Epithelial cell of esophagus (primary cell): ENCODE measurements at places on chromosomes 16 and 17.

- no peak for DNase-seq
Observed at GRCh38 chr17:57356719-57357391, 100.5 kb downstream of the MSI2 start.

GRCh38 chr16:66357523-66357928 is 9.0 kb upstream of the CDH5 start:
- DNase-seq: peak; percentile 83

GRCh38 chr17:49028271-49028670 is 31.1 kb downstream of the IGF2BP1 start:
- DNase-seq: no peak

- peak; percentile 40 for DNase-seq
Observed at GRCh38 chr17:66610361-66611133, 224.4 kb upstream of the CACNG5 start.

GRCh38 chr16:17076092-17076754 is 394.5 kb downstream of the XYLT1 start:
- no peak for DNase-seq

GRCh38 chr17:1275205-1275961 is 4.1 kb upstream of the TRARG1 start:
- no peak for DNase-seq

DNA sequence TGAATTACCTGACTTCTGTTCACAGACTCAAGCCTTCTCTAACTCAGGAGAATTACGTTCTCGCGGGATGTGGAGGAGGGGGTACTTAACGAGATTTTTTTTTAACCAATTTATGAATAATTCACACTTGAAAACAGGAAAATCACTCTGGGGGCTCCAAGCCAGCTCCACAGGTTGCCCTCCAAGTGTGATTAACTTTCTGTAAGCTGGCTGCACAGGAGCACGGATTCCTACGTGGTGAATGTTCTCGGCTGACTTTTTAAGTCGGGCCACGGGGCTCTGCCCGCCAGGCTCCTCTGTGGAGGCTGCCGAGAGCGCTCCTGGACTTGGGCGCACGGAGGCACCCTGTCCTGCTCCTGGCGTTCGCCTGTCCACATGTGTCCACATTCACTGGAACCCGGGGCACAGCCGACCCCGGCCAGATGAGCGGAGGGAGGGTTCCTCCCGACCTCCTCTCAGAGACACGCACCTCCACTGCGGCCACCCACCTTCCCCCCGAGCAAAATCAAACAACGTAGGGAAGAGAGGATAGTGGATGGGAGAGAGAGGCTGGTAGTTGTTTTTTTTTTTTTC is 147.1 kb upstream of the CHMP6 start:
- no peak for DNase-seq

GRCh38 chr17:61139219-61139618 is 260.4 kb upstream of the TBX2 start:
- DNase-seq: peak; percentile 24

DNA sequence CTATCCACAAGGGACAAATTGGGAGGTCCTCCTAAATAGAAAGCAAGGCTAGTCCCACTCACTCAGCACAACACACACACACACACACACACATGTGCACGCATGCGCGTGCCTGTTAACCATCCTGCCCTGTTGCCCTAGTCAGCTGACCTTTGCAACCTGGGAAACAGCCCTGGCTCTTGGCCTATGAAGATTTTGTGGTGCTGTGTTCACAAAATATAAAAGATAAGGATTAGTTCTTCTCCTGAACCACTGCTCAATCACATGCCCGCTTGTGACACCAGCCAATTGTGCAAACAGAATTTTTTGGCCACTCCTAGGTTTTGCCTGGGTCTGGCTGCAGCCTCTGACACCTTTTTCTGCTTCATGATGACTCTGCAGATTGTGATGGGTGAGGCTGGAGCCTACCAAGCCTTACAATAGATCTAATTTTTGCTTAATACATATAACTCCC is 3.3 kb upstream of the CES1 start:
- no peak for DNase-seq

- no peak for DNase-seq
Observed at GRCh38 chr17:82929011-82929622, 89.3 kb upstream of the ZNF750 start.

DNA sequence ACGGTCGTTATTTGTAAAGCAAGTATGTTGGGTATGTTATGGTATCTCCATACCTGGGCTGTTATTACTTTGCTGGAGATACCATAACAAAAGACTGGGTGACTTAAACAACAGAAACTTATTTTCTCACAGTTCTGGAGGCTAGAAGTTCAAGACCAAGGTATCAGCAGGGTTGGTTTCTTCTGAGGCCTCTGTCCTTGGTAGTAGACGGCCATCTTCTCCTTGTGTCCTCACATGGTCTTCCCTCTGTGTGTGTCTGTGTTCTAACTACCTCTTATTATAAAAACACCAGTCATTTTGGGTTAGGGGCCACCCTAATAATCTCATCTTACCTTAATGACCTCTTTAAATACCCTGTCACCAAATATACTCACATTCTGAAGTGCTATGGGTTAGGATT is 33.2 kb upstream of the MRTFB start:
- DNase-seq: no peak

DNA sequence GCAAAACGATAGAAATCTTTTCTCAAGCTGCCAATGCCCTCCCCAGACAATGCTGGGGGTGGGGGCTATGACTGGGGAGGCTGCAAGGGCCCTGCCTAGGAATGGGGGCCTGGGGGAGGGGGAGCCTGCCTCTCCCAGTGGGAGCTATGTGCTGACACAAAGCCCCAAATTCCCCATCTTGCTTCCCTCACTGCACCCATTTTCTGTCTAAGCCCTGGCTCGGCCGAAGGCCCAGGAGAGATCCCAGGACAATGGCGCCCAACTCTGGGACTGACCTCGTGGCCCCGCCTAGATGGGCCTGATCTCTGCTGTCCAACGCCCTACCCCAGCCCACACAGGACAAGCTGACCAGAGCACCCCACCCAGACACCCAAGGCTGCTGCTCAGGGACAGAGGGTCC is 11.1 kb upstream of the KCNJ12 start:
- DNase-seq: no peak

GRCh38 chr17:80692931-80693467 is 148.4 kb downstream of the RPTOR start:
- no peak for DNase-seq

GRCh38 chr16:75836347-75837010 is 110.2 kb upstream of the CPHXL start:
- no peak for DNase-seq

DNA sequence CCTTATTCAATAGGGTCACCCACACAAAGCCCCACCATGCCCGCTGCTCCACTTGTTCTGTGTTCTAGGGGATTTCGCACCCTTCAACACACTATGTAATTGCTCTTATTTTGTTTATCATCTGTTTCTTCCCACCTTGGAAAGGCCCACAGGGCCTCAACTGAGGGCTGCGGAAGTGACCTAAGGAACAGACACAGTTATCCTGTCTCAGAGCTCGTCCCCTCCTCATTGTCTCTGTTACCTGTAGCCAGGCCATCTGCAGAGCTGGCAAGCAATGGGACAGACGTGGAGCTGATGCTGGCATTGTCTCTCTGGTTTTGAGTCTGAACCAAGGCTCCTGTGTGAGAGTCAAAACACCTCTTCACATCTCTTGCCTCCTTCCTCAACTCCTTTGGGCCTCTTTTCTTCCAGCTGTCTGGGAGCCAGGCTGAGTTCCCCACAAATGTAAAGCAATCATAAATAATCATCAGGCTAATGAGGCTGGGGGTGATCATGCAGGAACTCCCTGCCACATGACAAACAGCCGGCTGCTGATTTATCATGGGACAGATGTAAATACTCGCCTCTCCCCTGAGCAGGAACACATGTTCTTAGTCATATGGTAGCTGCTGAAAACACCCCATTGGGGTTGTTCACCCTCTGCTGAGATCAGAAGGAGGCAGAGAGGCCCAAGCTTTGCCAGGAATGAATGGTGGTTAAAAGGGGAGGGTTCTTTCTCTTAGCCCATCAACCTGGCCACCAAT is 71.9 kb downstream of the AXIN2 start:
- DNase-seq: no peak

DNA sequence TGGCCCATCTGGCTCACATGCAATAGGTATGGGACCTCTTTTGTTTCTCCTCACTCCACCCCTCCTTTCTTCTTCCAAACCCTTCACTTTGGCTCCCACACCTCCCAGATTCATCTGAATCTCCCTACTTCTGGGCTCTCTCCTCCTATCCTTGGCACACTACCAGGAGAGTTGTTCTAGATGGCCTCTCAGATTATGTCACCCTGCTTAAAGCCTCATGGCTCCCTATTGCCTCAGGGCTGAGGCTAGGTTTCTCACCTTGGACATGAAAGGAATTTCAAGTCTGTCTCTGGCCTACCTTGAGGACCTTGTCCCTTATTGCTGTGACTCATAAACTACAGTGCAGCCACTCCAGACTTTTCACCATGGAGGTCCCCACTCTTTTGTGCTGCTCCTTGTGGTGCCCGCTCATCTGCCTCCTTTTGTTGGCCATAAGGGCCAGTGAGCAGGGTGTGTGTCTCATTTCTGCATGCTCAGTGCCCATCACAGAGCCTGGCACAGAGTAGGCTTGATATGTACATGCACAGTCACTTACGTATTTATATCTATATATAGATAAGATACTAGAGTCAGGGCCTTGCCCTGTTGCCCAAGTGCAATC is 1.0 kb upstream of the MFAP4 start:
- DNase-seq: peak; percentile 41

DNA sequence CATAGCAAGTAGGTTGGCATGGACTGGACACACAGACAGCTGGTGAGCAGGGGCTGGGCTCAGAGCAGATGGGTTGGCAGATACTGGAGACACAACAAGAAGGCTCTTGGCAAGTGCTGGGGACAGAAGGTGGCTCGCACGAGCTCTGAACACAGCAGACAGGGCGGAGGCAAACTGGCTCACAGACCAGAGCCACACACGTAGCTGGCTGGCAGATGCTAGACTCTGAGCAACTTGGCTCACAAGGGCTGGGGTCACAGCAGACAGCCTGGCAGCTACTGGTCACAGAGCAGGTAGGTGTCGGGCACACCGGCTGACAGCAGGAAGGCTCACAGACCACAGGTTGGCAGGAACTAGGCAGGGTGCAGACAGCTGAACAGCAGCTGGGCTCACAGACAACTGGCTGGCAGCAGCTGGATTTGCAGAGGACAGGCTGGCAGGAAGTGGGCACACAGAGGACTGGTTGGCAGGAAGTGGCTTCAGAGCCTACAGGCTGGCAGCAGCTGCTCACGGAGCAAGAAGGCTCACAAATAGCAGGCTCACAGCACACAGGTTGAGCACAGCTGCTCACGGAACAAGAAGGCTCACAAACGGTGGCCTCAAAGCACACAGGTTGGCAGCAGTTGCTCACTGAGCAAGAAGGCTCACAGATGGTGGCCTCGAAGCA is 725 bp downstream of the KRTAP16-1 start:
- DNase-seq: no peak

DNA sequence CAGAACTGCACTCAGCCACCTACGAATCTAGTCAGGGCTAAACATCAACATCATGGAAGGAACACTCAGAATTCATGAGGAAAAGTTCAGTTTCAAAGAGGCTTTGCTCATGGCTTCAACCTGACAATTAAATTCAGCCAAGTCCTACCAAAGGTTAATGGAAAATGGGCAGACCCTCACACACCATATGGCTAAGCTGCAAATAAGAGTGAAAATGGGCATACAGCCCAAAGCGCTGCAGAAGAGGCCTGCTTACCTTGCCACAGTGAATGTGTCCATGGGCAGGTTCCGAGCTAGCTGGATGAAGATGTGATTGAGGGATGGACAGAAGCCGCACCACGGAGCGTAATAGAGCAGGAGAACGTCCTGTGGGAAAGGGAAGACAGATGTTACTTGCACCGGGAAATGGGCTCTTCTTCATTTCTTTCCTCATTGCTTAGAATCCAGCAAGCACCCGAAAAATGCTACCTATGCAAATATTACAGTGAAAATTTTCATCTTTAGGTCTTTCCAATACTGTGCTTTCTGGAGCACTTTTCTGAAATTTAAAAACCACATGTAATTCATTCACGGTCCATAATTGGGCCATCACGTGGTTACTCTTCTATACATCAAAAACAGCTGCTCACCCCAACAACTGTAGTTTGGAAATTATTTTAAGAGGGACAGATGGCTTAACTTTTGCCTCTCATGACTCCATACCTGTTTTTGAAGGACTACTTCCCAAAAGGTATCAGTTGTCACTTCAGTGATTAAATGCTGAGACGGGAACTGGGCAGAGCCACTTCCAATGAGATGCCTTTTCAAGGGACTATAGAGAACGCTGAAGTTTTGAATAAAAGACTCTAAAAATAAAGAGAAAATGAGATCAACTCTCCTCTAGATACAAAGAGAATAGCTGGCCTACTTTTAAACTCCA is 19.6 kb downstream of the SNN start:
- no peak for DNase-seq

GRCh38 chr16:64162613-64163375 is 959.1 kb downstream of the CDH11 start:
- no peak for DNase-seq

GRCh38 chr17:42334677-42335076 is 46.4 kb downstream of the STAT5A start:
- no peak for DNase-seq

- no peak for DNase-seq
Observed at GRCh38 chr17:79045001-79045729, 21.2 kb downstream of the C1QTNF1 start.

DNA sequence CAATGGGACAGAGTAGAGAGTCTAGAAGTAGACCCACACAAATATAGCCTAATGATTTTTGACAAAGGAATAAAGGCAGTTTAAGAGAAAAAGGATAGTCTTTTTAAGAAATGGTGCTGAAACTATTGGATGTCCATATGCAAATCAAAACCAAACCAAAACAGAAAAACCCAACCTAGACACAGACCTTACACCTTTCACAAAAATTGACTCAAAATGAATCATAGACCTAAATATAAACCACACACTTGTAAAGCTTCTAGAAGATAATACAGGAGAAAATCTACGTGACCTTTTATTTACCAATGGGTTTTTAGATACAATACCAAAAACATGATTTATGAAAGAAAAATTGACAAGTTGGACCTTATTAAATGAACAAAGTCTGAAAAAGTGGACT is 66.4 kb upstream of the MPHOSPH6 start:
- DNase-seq: no peak

DNA sequence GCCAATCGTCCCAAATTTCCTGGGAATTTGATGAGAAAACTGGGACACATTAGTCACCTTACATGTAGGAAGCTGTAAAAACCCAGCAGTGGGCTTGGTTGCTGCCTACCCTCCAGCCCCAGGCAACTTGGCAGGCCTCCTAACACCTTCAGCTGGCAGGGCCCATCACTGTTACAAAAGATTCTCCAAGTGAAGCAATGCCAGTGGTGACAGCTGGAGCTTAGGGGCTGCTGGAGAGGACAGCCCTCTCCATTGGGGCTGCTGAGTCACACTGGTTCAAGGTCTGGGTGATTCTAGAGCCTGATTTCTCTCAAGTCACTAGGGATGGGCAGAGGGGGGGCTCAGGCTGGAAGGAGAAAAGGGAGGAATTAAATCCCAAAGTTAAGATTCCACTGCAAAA is 180.6 kb downstream of the COPRS start:
- DNase-seq: peak; percentile 46
